ENCODE measurements at places on chromosomes 1 and 21. TPM values are rescaled to one million over a fixed set of nuclear protein-coding genes. Genes with fewer than 3 reads are reported as not detected.

OR2T11 gene
- total RNA-seq, result not detected

TMEM200B gene
- total RNA-seq, result not detected

LCE1A gene
- total RNA-seq, result not detected

S100A2 gene
- total RNA-seq, result 12.7 TPM

FBXO2 gene
- not detected for total RNA-seq

CD84 gene
- 1.3 TPM for total RNA-seq

DNA sequence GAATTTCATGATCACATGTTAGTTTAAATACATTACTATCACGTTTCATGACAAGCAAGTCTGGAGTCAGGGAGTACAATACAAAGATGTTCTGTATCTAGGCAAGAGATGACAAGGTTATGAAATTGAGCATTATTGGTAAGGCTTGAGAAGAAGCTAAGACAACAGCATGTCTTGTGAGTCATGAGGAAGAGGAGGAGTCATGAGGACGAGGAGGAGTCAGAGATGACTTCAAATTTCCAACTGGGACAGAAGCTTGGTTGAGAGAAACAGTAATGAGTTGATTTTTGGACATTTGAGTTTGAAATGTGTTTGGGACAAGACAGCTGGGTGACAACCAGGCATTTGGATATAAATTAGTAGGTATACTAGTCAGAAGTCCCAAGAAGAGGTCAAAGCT, 4.3 kb upstream of the UBE2U start:
- no peak for DNase-seq

- peak; percentile 64 for DNase-seq
Measured at GRCh38 chr1:50620680-50621329, 197.6 kb upstream of the DMRTA2 start.

DNA sequence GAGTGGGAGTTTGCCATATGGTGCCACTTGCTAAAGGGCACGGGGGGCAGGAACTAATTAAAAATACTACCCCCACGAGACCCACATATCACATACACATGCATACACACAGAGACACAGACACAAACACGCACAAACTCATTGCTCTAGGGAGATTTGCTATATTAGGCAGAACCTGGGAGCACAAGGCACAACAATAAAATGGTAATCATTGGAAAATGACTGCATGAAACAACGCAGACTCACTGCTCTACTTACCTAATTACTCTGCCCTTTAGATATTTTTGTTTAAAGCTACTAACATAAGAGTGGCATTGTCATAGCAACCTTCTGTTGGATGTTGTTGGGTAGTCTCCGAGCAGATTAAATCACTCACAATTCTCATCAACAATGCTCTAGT, 20.3 kb upstream of the RGS4 start:
- no peak for DNase-seq

- DNase-seq, result peak; percentile 47
Measured at GRCh38 chr1:246592695-246593094, 26.4 kb downstream of the CNST start.

DNA sequence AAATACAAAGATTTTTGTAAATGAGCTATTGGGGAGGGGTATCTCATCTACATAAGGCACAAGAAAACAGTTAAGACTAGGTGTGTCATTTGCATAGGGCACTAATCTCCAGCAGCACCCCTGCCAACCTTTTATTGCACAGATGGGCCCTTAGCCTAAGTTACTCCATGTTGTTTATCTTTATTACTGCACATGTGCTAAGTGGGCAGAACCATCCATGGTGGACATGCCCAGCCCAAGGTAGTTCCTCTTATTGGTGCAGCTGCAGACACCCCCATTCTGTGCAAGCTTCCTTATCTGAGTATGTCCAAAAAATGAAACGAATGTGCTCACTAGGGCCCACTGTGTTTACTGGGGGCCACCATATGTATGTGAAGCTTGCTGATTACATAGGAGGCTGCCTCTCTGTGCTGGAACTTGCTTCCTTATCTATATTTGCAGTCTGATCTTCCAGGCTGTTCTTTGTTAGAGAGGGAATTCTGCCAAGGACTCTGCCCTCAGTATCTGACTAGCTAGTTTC, 77.3 kb upstream of the NEK7 start:
- no peak for DNase-seq

GRCh38 chr1:40653851-40654537, 11.5 kb downstream of the RIMS3 start:
- DNase-seq, result peak; percentile 60

- peak; percentile 24 for DNase-seq
Measured at GRCh38 chr1:71785000-71785399, 497.3 kb downstream of the NEGR1 start.

DNA sequence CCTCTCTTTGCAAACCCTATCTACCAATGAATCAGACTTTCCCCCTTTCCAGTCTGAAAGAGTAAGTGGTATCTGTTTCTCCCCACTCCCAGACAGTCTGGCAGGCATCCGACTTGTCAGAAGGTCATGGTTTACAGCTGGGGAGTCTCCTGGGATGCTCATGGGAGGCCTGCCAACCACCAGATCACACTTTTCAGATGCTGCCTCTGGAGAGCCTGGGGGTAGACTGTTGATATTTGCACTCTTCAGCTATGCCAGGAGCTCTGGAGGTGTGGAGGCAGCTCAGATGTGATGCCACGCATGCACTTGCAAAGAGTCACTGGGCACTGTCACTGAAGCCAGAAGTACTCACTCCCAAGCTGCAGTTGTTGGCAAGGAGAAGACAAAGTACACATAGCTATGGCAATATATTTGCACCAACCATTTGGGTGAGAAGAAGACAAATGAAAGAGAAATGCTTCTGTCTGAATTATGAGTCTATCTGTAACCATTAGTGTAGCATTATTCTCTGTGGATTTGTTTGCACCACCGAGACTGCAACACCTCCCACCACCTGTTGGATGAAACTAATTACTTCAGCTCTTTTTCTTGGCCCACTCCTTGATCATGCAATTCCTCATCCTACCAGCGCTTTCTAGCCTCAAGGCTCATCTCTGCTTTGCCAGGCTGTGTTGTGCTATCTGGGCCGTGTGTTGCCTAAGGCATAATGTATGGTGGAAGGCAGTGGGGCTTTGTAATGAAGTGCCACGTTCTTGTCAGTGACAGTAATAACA, 133.0 kb upstream of the SPAG17 start:
- no peak for DNase-seq

GRCh38 chr1:10901091-10901890, 104.8 kb upstream of the CASZ1 start:
- DNase-seq, result peak; percentile 74

- DNase-seq, result no peak
Measured at GRCh38 chr1:206666954-206667665, 17.6 kb upstream of the MAPKAPK2 start.

DNA sequence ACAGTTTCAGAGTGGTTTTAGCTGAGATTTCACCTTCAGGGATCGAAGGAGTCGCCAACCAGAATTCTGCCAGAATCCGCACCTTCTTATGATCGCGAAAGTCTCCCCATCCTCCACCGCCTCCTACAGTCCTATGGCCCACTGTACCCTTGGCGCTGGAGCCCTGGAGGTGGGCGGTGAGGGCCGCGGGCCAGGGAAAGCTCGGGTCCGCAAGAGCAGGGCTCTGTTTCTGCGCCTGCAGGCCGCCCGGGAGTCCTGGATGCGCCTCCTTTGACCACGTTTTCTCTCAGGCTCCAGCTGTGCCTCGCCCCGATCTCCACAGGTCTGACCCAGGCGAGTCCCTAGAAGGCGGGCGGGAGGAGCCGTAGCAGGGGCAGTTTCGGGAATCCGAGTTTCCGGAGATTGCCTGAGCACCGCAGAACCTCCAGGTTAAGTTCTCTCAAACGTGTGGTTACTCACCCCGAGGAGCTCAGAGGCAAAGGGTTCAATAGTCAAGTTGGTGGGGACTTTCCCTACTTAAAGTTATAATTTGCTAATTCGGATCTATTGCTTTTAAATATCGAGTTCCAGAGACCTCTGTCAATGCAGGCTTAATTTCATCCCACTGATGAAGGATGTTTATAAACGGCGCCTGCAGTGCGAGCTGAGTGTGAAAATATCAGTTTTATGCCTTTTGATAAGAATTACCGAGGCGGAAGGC, 3.2 kb upstream of the LHX8 start:
- peak; percentile 13 for DNase-seq

DNA sequence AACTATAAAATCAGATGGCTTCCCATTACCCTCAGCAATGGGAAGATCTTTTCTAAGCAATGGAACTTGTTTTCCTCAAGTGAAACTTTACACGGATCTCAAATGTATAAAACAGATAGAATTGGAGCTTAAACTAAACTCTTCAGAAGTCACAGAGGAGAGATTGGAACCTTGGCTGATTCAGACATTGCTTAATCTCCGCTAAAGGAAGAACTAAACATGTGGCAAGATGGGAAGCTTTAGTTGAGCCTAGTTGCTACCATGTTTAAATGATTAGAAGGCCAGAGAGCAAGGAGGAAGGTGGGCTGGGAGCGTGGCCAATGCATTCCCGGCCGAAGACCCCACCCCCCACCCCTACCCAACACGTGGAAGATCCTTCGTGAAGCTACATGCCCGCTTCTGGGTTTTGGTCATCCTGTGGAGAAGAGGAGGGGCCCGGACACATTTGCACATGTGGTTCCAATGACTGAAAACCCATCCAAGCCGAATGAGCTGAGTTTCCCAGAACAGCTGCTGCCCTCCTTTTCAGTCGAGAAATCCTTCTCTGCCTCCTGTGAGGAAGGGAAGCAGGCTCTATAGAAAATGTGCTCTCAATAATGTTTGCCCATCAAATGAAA, 164.3 kb downstream of the MIS18A start:
- DNase-seq, result no peak

Measured in stomach (tissue), 19 donors.